ENCODE measurements at places on chromosomes 6 and 20.
A peak's percentile ranks its signal among the peaks of the same experiment; 100 is the strongest.

DNA sequence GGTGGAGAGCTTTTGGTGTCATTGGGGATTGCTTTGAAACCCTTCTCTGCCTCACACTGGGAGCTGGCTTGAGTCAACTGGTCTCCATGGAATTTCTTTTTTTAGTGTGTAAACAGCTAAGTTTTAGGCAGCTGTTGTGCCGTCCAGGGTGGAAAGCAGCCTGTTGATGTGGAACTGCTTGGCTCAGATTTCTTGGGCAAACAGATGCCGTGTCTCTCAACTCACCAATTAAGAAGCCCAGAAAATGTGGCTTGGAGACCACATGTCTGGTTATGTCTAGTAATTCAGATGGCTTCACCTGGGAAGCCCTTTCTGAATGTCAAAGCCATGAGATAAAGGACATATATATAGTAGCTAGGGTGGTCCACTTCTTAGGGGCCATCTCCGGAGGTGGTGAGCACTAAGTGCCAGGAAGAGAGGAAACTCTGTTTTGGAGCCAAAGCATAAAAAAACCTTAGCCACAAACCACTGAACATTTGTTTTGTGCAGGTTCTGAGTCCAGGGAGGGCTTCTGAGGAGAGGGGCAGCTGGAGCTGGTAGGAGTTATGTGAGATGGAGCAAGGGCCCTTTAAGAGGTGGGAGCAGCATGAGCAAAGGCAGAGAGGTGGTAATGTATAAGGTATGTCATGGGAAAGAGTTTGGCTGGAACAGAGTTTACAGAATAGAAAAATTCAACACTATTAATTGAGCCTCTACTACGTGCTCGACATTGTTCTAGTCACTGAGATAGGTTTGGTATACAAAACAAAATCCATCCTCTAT is 31.2 kb downstream of the SRSF3 start:
- DNase-seq: peak; percentile 68

DNA sequence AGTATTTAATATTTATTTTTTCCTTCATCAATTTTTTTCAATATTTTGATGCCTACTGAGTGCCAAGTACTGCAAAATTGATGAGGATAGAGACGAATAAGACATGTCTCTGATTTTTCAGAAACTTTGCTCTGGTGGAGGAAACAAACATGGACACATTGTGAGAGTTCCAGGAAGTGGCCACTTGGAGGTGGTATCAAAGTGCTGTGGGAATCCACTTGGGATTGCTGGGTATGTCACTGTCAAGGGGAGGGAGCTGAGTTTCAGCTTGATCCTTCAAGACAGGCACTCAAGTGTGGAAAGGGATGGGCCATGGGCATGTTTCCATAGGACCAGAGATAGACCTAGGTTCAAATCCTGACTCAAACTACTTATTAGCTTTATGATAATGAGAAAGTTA is 24.5 kb upstream of the ABCC10 start:
- DNase-seq: peak; percentile 18

DNA sequence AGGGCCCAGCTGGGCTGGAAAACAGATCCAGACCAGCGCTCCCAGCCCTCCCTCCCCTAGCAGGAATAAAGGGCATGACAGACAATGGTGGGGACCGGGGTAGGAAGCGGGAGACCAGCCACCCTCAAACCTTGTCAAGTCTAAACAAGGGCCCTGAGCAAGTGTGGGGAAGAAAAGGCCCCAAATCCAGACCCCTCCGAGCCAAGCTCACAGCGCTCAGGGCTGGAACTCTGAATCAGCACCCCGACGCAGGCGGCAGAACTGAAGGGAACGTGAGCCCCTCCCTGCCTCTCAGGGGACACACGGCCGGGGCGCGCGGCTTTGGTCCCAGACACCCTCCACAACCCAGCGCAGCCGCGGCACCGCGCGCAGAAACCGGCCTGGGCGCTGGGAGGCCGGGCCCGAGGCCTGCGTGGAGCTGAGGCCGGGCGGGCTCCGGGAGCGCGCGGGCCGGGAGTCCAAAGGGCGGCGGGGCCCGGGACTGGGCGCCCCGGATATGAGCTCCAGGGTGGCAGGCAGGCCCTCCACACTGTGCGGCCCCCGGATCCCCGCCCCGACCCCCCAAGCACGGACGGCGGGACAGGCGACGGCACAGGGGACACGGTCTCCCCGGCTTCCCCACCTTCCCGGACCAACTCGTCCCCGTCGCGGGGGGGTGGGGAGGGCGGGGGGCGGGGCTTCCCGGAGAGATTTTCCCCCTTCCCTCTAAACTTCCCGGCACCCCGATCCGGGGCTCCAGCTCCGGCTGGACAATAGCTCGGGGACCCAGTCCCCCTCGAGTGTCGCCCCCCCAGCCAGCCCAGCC is 641 bp downstream of the TEAD3 start:
- DNase-seq: peak; percentile 61

DNA sequence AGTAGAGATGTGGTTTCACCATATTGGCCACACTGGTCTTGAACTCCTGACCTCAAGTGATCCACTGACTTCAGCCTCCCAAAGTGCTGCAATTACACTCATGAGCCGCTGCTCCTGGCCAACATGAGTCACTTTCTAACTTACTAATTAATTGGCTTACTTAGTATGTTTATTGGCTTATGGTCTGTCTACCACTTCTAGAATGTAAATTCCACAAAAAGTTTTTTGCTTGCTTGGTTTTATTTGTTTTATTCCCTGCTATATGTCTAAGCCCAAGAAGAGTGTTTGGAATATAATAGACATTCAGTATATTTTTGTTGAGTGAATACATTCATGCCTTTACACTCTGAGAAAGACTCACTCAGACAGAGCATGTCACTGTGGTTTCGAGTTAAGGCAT is 86.0 kb downstream of the SAMD3 start:
- peak; percentile 25 for DNase-seq

GRCh38 chr6:150620244-150620643 is 20.6 kb downstream of the PLEKHG1 start:
- DNase-seq: no peak

DNA sequence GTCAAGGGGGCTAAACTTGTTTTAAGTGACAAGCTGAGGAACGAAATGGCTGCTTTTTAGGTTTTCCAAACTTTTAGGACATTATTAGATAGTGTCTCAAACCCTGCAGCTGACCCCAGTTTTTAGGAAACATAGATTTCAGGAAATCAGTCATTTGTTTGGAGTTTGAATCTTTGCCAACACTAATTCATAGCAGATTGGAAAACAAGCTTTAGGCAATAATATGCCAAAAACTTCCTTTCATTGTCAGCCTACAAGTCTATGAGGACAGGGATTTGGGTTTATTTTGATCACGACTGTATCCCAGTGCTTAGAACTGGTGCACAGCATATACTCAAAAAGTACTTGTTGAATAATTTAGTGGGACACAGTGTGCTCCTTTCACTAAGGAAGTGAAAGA is 123.2 kb downstream of the TINAG start:
- peak; percentile 59 for DNase-seq

GRCh38 chr6:117448011-117448410 is 22.3 kb upstream of the ROS1 start:
- DNase-seq: peak; percentile 25

- DNase-seq: no peak
Measured at GRCh38 chr20:13934992-13935894, 55.2 kb downstream of the SEL1L2 start.

DNA sequence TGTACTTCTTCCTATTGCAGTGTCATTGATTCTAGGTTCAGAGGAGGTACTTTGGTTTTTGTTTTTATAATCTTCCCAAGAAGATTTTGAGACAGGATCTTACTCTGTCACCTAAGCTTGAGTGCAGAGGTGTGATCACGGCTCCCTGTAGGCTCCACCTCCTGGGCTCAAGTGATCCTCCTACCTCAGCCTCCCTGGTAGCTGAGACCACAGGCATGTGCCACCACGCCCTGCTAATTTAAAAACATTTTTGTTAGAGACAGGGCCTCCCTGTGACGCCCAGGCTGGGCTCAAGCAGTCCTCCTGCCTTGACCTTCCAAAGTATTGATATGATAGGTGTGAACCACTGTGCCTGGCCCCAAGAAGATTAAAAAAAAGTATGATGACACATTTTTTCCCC is 3.4 kb upstream of the SLC17A5 start:
- DNase-seq: no peak

DNA sequence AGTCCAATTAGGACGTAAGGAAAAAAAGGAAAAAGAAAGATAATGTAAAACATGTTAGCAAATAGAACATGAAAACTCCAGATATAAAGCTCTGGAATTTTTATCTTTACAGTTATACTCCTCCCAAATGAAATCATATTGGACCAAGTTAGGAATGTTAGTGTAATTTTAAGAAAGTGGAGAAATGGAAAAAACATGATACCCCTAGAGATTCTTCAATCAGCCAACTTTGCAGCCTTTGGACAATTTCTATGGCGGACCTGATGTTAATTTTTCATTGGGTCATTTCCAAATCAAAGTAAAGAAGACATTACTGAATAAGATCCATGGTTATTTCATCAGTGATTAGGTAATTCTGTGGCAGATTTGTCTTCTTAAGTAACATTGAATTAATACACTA is 748.7 kb downstream of the RFPL4B start:
- no peak for DNase-seq

DNA sequence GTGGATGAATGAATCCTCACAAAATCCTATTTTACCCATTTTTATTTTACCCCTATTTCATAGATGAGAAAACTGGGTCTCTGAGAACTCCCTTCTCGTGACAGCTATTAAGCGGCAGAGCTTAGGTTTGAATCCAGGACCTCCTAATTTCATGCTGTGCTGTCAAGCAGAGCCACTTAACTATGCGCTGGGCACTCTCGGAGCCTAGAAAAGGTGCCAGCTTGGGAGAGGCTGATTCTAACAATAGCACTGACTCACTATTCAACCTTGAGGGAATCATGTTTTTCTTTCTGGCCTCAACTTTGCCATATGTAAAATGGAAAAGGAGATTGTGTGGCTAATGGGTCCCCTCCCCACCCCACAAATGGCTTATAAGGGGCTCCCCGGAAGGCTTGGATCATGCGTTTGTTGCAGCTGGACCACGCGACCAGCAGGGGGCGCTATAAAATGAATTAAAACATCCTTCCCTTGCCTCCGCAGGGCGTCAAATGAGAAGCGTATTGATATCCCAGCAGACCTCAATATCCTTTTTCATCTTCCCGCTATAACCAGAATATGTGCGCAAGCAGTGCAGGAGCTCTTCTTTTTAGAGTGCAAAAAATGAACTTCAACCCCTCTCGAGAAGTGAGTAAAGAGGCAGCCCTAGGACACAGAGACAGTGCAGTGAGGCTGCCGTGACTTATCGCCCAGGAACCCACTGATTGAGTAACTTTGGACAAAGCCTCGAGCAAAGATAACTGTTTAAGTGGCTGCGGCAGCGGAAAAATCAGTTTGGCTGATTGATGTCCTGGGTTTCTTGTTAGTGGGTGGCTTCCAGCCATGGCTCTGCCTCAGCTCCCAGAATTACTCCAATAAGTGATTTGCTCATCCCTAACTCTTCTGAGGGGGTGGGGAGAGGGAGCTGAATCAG is 12.8 kb upstream of the PDYN start:
- DNase-seq: peak; percentile 47

- no peak for DNase-seq
Measured at GRCh38 chr6:89873721-89874120, 20.5 kb upstream of the GJA10 start.

DNA sequence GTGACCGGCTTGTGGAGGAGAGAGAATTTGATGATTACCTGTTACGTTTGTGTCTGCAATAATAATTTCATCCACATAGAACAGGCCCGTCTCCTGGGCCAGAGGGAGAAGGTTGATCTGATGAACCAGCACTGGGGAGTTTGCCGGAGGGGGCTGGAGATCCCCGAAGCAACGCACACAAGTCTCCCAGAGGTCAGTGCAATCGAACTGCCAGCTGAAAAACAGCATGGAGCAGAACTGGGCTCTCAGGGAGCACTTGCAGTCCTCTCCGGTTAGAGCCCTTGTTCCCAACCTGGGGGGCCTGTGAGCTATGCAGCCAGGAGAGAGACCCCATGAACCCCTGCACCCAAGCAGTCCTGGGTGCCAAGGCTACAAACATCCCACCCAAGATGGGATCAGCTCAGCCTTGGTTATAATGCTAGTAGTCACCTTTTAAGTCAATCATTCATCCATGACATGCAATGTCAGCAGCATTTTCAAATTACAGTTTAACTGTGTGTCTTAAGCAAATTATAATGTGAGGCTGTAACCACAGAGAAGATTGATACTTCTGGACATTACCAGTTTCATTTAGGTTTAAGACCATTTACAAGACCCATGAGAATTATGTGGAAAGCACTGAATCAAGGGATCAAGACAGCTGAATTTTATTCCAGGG is 34.2 kb downstream of the PKHD1 start:
- DNase-seq: no peak

DNA sequence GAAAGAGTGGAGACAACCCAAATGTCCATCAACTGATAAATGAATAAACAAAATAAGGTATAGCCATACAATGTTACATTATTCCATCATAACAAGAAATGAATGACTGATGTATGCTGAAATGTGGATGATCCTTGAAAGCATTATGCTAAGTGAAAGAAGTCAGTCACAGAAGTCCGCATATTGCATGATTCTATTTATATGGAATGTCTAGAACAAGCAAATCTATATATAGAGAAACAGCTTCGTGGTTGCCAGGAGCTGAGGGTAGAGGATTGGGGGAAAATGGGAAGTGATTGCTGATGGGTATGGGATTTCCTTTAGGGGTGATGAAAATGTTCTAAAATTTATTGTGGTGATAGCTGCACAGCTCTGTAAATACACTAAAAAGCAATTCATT is 196.8 kb downstream of the ATXN1 start:
- peak; percentile 75 for DNase-seq

DNA sequence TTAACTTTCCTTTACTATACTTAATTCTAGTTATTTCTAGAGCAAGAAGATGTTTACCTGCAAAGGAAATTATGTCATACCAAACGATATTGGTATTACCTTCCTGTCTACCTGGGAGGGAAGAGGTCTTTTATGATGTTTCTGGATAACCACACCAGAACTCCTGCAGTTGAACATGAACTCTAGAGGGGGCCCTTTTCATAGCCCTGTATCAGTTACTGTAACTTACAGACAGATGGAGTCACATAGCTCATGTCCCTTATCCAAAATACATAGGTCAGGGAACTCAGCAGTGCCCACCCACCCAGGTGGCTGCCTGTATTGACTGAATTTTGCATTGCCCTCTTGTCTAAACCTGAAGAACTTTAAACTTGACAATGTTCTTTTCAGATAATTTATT is 35.1 kb upstream of the MYL9 start:
- DNase-seq: no peak

DNA sequence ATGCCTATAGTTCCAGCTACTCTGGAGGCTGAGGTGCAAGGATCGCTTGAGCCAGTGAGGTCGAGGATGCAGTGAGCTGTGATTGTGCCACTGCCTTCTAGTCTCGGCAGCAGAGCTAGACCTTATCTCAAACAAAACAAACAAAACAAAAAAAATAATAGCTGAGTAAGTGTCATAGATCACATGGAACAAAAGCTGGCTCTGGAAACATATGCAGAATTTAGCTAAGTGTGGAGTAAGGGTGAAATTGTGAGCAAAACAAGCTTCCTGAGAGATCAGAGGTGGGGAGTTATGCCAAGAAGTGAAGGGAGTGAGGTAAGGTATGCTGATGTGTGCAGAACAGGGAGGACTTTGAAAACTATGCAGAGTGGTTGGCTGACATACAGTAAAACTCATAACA is 18.7 kb downstream of the SGK1 start:
- peak; percentile 29 for DNase-seq
